Fibroblast of skin of back (primary cell): ENCODE measurements at places on chromosomes 7 and 10.

DNA sequence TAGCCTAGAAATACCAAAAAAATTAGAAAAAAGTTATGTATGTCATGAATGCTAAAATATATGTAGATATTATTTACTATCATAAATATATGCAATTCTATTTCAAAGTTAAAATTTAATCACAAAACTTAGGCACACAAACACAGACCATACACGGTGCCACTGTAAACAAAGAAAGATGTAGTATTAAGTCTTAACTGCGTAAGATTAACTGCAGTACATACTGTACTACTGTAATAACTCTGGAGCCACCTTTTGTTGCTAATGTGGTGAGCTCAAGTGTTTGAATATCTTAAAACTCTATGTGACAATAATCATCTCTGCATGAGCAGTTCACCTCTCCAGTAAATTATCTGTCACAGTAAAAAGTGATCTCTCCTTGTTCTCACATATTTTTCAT lies 23.6 kb downstream of the GDI2 start:
- no peak for DNase-seq

- DNase-seq: no peak
These were observed 57.6 kb upstream of the HBP1 start for GRCh38 chr7:107111196-107111595.

DNA sequence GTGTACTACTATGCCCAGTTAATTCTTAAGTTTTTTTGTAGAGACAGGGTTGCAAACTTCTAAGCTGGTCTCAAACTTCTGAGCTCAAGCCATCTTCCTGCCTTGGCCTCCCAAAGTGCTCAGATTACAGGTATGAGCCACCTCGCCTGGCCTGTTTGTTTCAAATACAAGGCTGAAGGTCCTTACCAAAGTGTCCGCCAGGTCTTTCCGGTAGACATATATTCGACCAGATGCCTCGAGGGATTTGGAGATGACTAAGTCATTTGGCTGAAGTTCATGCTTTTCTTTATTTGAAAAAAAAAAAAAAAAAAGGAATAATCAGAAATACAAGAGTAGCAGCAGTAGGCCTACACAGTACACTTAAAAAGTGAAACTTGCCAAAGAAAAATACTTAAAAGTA lies 204.5 kb upstream of the CDCA7L start:
- no peak for DNase-seq

DNA sequence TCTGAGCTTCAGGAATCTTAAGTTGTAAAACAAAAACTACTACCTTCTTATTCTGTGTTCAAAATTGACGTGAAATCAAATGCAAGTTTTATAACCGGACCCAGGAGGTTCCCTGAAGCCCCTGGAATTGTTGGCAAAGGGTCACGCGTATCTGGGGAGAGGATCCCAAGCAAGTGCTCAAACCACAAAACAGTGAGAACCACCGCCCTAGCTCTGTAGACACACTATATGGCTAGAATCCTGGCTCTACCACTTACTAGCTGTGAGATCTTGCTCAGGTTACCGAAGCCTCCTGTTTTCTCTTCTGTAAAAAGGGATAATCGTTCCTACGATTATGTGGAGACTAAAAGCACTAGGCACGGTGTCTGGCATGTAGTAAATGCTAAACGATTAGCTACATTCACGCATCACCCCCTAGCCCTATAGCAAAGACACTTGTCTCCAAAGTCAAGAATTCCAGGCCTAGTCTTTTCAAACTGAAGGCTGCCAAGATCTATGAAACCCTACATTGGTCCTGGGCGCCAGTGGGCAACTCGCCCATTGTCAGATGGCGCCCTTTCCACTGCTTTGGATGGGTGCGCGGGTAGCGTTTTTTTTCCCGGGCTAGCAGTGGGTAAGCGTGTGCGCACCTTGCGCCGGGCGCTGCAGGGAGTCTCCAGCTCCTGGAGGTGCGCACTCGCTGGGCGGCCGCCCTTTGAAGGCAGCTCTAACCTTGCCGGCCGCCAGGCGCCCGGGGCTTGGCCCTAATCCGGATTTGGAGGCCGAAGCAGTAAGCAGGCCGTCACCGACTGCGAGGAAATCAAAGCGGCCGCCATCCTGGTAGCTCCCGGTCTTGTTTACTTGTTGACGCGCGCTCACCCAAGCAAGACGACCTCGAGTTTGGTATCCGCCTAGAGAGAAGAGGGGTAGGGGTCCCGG lies 11.6 kb upstream of the NKX2-3 start:
- DNase-seq: no peak

DNA sequence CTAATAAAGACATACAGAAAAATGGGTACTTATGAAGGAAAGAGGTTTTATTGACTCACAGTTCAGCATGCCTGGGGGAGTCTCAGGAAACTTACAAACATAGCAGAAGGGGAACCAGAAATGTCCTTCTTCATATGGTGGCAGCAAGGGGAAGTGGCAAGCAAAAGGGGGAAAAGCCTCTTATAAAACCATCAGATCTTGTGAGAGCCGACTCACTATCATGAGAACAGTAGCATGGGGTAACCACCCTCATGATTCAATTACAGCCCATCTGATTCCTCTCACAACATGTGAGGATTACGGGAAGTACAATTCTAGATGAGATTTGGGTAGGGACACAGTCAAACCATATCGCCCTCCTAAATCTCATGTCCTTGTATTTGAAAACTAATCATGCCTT lies 1305.4 kb upstream of the SORCS1 start:
- DNase-seq: no peak
